ENCODE measurements at places on chromosomes 1 and 21. TPM values are rescaled to one million over a fixed set of nuclear protein-coding genes. Genes with fewer than 3 reads are reported as not detected.

DNA sequence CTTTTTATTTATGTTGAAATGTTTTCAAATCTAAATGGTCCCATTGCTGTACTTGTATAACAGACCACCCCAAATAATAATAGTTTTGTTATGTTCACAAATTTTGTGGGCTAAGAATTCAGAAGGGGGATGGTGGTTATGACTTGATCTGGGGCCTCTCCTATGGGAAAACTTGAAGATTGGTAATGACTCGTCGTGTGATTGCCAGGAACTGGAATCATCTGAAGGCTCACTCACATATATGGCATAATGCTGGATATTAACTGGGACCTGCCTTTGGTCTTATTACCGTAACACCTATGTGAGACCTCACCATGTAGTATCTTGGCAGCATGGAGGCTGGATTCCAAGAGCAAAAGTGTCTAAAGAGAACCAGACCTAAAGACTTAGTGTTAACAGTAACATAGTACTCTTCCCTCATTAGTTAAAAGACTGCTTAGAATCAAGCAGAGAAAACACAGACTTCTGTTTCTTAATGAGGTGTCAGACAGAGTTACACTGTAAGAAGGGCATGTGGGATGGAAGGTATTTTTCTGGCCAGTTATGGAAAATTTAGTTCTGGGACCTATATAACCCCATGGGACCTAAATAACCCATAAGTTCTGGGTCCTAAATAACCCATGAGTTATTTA lies 11.9 kb downstream of the LYPLAL1 start:
- no peak for DNase-seq

DNA sequence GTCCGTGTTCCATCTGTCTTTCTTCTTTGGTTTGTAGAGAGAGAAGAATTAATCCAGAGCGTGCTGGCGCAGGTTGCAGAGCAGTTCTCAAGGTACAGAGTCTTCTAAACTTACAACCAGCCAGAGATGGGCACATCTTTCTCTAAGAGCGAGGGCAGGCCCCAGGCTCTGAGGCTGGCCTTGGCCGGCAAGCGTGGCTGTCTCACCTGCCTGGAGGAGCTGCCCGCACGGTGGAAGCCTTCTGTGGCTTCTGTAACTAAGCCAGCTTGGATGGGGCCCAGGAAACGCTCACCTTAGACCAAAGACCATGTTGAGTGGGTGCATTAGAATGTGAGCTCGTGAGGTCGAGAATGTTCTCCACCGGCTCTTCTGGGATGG lies 78.6 kb downstream of the PDE9A start:
- DNase-seq: no peak

Gene SPRR3
- total RNA-seq: 1.6 TPM

DNA sequence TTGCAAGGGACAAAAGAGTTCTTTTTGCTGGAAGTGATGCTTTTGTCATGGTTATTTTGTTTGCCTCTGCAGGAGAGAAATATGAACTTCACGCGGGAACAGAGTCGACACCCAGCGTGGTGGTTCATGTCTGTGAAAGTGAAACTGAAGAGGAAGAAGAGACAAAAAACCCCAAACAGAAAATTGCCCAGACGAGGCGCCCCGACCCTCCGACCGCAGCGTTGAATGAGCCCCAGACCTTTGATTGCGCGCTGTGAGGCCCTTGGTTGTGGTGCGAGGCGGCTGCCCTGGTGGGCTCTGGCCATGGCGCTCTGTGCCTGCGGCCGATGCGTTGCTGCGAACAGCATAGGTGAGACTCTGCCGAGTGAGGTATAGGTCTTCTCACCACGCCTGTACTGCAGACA lies 20.9 kb upstream of the NCMAP start:
- DNase-seq: no peak

DNA sequence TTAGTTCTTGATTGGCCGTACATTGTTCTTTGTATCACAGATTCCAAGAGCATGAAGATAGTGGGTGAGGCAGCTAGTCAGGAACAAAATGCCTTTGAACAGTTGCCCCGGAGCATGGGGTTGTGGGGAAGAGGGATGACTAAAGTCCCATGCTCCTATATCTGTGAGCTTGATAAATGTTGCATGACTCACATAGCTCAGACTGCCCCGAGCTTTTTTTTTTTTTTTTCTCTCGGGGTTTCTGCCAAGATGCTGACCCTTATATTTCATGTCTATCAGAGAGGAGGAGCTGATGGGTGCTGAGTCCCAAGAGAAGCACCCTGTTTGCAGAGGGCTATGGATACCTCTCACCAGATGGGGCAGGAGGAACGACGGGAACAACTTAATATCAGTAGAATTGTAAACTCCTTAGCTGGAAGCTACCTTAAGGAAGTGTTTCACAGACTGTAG lies 40.6 kb downstream of the SRRM1 start:
- DNase-seq: no peak

Gene DVL1
- total RNA-seq: 70.7 TPM

DNA sequence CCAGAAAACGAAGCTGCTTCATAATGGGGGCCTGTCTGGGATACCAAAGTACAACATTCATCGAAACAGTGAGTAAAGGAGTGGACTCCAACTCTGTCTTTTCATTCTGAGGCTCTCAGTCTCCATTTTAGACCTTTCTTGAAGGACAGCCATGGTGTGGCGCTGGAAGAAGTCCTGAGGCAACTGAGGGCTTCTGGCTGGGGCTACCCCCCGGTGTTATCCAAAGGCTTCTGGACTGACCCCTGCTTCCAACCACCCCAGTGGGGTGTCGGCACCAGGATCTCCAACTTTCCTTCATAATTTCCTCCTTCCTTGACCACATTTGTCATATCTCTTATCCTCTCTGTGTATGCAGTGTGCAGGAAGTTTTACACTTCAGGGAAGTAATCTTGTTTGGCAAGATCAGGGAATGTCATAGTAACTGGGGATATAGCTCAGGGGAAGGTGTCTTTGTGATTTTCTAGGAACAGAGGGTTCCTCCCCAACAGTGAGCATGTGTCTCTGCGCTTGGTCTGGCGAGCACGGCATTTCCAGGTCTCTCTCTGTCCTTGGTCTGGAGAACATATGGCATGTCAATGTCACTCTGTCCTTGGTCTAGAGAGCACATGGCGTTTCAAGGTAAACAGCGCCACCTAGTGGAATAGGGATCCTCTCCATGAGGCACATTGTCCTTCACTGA lies 19.4 kb upstream of the BSDC1 start:
- no peak for DNase-seq

Gene C1orf185
- not detected for total RNA-seq

DNA sequence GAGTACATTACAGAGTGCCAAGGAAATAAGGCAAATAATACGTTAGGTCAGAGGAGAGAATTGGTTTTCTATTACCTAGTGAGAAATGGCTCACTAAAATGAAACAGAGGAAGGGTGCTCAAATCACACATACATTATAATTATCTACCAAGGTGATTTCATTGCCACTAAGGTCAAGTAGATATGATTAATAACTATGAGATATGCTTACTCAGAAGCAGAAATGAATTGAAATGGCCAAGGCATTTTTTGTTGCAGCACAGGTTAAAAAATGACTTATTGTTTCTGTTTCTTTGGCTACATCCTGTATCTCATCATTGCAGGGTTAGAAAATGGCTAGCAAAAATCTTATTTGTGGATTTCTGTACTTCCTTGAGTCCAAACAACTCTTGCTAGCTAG lies 154.5 kb upstream of the GORAB start:
- DNase-seq: no peak

GRCh38 chr1:75722966-75723365 lies 1.5 kb upstream of the ACADM start:
- DNase-seq: no peak

Gene LMNA
- total RNA-seq: 18.1 TPM

Gene CYP4Z1
- total RNA-seq: 0.47 TPM

- peak; percentile 15 for DNase-seq
Measured at GRCh38 chr21:38925923-38926322, 120.2 kb downstream of the ETS2 start.

DNA sequence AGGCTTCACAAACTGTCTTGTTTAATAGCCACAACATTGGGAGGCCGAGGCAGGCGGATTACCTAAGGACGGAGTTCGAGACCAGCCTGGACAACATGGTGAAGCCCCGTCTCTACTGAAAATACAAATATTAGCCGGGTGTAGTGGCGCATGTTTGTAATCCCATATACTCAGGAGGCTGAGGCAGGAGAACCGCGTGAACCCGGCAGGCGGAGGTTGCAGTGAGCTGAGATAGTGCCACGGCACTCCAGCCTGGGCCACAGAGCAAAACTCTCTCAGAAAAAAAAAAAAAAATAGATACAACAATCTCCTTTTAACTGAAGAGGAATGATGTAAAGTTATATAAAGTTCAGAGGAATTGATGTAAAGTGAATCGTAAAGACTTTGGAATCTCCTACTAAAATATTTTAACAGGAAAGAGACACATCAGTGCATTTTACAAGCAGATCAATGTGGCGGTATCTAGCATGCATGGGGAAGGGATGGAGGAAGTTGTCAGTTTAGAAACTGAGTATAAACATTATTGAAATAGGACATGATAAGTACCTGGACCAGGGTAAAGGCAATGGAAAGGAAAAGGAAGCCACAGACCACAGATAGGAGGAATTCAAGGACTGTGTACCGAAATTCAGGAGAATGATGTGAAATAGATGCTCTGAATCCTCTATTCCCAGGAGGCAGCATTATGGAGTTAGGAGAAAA lies 41.5 kb downstream of the PTPRC start:
- DNase-seq: no peak

- DNase-seq: no peak
Measured at GRCh38 chr1:16903054-16903453, 7.3 kb downstream of the RNU1-2 start.

DNA sequence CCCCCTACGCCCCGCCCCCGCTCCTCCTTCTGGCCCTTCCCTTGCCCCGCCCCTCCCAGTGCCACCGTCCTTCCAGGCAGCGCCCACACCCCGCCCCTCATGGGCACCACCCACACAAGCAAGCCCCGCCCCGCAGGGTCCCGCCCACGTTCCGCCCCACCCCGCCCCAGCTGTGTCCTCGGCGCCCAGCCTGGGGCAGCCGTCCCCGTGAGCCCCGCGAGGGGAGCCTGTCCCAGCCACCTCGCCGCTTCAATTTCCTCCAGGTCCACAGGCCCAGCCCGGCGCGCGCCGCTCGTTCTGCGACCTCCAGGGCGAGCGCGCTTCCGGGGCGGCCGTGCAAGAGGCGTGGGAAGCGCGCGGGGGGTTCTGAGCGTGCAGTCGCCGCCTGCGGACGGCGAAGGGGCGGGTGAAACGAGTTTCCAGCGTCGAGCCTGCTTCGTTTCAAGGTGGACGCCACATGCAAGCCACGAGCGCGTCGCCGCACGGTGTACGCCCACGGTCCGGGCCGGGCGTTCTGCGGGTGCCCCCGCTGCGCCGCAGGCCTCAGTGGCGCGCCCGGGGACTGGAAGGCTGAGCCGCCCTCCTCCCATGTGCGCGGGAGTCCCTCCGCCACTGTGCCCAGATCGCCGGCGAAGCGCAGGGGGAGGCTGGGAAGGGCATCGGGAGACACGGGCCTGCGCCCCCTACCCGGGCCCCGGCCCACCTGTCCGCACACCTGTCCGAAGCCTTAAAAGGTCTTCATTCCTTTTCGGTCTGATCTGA lies 10.8 kb upstream of the FAAP20 start:
- peak; percentile 91 for DNase-seq

Gene CLCNKB
- total RNA-seq: 0.16 TPM
